ENCODE measurements at places on chromosomes 4 and X.

GRCh38 chr4:40196724-40197281, at the start of gene RHOH:
TSS of gene RHOH (plus strand) at chr4:40197031. CDS start at chr4:40243387, 46,356 bp downstream.
- H3K4me1 ChIP-seq: peaks cover 13% of the 10 kb centered on the region
- H3K4me3 ChIP-seq: no peak within 1 kb of the TSS
- no peak for DNase-seq
- no peak within 1 kb of the TSS for H3K27ac ChIP-seq
- no peaks in the 10 kb centered on the region for H3K36me3 ChIP-seq

DNA sequence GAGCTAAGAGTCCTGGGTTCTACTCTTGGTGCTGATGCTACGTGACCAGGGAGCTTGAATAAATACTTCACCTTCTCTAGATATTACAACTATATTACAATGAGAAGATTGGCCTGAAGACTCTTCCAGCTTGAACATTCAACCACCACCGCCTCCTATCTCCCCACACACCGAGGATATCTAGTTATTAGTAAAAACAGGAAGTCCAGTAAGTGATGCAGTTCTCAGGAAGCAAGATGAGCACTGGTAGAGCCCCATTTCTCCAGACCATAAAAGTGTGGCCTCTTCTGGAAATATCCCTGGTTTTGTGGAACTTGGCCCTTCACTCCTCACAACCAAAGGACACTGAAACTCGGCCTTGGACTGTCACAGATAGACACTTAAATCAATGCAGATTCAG, 18.5 kb downstream of the PJA1 start:
- H3K4me3 ChIP-seq: no peak overlapping the region
- H3K27me3 ChIP-seq: no peaks in the 10 kb centered on the region
- H3K4me1 ChIP-seq: no peaks in the 10 kb centered on the region
- DNase-seq: no peak
- no peak overlapping the region for H3K27ac ChIP-seq

DNA sequence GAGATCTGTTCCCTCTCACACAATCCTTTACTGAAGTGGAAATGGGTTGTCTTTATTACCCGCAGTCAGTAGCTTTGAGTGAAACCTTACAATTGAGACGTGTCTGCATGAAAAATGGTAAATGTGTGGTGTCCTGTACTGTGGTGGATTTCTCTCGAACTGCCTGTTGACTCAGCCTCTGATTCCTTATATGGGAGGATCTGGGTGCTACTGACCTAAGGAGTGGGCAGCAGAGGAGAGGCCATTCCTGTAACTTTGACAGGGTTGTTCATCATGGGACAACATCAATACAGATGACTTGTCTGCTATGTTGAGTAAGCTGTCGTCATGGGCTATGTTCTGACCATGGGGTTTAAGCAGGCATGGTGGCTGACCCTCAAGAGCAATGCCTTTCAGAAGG, 159.6 kb upstream of the WDR1 start:
- no peaks in the 10 kb centered on the region for H3K36me3 ChIP-seq
- H3K4me1 ChIP-seq: no peaks in the 10 kb centered on the region
- no peak overlapping the region for H3K4me3 ChIP-seq
- H3K27ac ChIP-seq: no peak overlapping the region
- H3K27me3 ChIP-seq: peaks cover 14% of the 10 kb centered on the region

- no peak for DNase-seq
- no peak overlapping the region for H3K4me3 ChIP-seq
- H3K4me1 ChIP-seq: no peaks in the 10 kb centered on the region
- no peaks in the 10 kb centered on the region for H3K27me3 ChIP-seq
- peaks cover 4% of the 10 kb centered on the region for H3K36me3 ChIP-seq
Measured at GRCh38 chr4:7779432-7779768, 160.3 kb downstream of the AFAP1 start.

- no peaks in the 10 kb centered on the region for H3K27me3 ChIP-seq
- no peak overlapping the region for H3K4me3 ChIP-seq
- no peak for DNase-seq
- H3K4me1 ChIP-seq: no peaks in the 10 kb centered on the region
- H3K36me3 ChIP-seq: no peaks in the 10 kb centered on the region
Measured at GRCh38 chr4:15868826-15869413, 69.6 kb downstream of the FGFBP1 start.

DNA sequence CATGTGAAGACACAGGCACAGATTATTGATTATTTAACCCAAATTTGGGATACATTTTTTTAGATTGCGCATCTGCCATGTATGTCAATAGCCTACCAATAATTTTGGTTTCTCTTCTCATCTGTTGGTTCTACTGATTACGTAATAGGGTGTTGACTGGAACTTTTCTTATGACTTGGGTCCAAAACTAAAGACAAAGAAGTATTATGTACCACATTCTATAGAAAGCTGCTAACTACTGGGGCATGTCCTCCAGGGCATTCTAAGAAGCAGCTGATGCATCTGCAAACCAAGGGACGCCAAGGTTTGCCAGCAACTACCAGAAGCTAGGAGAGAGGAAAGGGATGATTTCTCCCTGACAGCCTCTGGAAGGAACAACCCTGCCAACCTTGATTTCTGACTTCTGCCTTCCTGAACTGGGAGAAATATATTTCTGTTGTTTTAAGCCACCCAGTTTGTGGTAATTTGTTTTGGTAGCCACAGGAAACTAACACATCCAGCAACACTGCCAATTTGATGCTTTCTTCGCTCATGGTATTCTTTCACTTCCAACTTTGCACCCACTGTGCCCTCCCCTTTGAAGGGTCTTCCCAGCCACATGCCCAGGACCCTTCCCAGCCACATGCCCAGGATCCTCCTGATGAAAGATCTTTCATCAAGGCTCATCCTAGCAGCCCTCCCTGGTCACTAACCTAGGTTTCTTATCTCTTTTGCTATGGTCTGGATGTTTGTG, 15.9 kb upstream of the TLR1 start:
- no peak overlapping the region for H3K4me3 ChIP-seq
- no peak for DNase-seq
- no peaks in the 10 kb centered on the region for H3K4me1 ChIP-seq
- H3K36me3 ChIP-seq: no peaks in the 10 kb centered on the region
- H3K27me3 ChIP-seq: no peaks in the 10 kb centered on the region
- H3K27ac ChIP-seq: no peak overlapping the region

GRCh38 chr4:127249066-127249766, 383.5 kb upstream of the INTU start:
- DNase-seq: no peak
- H3K36me3 ChIP-seq: no peaks in the 10 kb centered on the region
- H3K4me3 ChIP-seq: no peak overlapping the region
- H3K27me3 ChIP-seq: no peaks in the 10 kb centered on the region
- H3K4me1 ChIP-seq: no peaks in the 10 kb centered on the region
- no peak overlapping the region for H3K27ac ChIP-seq

GRCh38 chr4:13528821-13529127, 15.5 kb downstream of the NKX3-2 start:
- no peak overlapping the region for H3K27ac ChIP-seq
- H3K4me3 ChIP-seq: no peak overlapping the region
- DNase-seq: no peak
- H3K4me1 ChIP-seq: peaks cover 15% of the 10 kb centered on the region
- H3K36me3 ChIP-seq: no peaks in the 10 kb centered on the region
- no peaks in the 10 kb centered on the region for H3K27me3 ChIP-seq

- no peaks in the 10 kb centered on the region for H3K36me3 ChIP-seq
- DNase-seq: no peak
- no peak overlapping the region for H3K27ac ChIP-seq
Measured at GRCh38 chr4:15696866-15697265, 6.0 kb upstream of the BST1 start.

- H3K27ac ChIP-seq: no peak overlapping the region
- H3K36me3 ChIP-seq: no peaks in the 10 kb centered on the region
- H3K4me1 ChIP-seq: no peaks in the 10 kb centered on the region
- H3K4me3 ChIP-seq: no peak overlapping the region
- DNase-seq: no peak
Measured at GRCh38 chr4:142809559-142809958, 36.5 kb downstream of the INPP4B start.

DNA sequence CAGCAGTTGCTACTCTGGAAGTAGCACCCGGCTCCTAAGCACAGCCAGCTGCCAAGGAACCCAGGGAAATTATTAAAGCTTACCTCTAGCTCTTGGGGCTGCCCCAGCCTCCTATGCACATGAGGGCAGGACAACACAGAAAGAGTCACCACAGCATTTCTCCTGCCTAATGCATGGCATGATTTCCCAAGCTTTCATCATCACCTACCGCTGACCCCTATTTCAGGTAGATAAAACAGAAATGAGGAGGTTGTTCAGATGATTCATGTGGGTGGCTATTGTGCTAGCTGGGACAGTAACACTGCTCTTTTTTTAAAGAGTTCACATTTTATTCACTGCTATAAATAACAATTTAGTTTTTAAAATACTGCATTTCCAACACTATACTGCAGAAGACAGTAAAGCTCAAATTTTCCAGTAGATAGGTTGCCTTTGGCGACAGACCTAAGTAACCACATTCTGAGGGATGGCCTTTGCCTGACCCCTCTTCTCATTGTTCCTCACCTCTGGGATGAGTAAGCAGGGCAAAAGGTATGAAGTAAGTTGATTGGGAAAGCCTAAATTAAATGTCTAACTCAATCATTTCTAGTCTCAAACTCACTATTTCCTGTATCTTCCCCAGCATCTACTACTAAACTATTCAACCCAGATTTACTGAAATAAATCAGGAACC, 16.7 kb downstream of the CASK start:
- H3K4me3 ChIP-seq: no peak overlapping the region
- no peaks in the 10 kb centered on the region for H3K4me1 ChIP-seq
- no peak for DNase-seq
- H3K27me3 ChIP-seq: no peaks in the 10 kb centered on the region
- no peaks in the 10 kb centered on the region for H3K36me3 ChIP-seq

DNA sequence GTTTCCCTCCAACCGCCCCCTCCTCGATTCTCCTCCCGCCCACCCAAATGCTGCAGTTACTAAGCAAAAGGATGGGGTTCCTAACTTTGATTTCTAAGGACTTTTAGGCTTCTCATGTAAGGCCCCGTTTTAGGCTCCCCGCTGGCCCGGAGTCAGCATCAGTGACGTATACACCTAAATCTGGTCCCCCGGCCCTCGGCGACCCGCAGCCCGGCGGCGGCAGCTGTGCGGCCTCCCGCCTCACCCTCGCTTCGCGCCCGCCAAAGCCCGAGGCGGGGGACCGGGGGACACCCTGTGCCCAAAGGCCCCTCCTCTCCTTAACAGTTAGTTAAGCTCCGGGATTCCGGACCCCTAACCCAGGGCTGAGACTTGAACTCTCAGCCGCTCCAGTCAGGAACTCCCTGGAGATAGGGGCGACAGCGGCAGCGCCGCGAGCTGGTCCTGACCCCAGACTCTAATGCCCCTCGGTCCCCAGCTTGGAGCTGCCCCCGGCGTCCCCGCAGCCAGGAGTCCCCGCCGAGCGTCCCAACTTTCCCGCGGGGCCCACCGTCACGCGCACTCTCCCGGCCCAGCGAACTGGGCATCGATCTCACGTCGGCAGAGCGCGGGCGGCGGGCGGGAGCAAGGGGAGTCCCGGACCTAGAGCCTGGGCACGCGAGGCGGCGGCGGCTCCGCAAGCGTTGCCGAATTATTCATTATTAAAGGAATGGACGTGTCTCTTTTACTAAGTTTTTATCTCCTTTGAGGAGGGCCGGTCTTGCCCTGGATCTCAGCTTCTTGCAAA, 1.5 kb upstream of the NR3C2 start:
- DNase-seq: peak; percentile 20
- no peak overlapping the region for H3K27ac ChIP-seq
- peak overlapping the region; percentile 62 for H3K4me3 ChIP-seq
- H3K27me3 ChIP-seq: 0 out of 2 replicates have a peak, but pooled peaks cover 10% of the 10 kb centered on the region

DNA sequence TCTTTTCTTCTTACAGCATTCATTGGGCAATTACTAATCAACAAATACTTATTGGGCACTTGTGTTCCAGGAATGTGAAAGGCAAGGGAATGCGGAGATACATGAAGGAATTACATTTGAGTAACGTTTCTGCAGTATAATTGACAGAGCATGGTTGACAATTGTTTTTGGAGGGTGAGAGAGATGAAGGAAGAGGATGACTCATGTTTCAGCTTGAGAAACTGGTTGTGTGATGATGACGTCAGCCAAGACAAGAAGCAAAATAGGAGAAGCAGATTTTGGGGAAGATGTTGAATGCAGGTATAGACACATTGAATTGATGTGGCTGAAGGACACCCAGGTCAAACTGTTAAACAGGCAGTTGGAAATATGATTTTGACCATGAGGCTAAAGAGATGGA, 8.0 kb upstream of the CPEB2 start:
- H3K27me3 ChIP-seq: no peaks in the 10 kb centered on the region
- H3K4me1 ChIP-seq: no peaks in the 10 kb centered on the region
- no peaks in the 10 kb centered on the region for H3K36me3 ChIP-seq

DNA sequence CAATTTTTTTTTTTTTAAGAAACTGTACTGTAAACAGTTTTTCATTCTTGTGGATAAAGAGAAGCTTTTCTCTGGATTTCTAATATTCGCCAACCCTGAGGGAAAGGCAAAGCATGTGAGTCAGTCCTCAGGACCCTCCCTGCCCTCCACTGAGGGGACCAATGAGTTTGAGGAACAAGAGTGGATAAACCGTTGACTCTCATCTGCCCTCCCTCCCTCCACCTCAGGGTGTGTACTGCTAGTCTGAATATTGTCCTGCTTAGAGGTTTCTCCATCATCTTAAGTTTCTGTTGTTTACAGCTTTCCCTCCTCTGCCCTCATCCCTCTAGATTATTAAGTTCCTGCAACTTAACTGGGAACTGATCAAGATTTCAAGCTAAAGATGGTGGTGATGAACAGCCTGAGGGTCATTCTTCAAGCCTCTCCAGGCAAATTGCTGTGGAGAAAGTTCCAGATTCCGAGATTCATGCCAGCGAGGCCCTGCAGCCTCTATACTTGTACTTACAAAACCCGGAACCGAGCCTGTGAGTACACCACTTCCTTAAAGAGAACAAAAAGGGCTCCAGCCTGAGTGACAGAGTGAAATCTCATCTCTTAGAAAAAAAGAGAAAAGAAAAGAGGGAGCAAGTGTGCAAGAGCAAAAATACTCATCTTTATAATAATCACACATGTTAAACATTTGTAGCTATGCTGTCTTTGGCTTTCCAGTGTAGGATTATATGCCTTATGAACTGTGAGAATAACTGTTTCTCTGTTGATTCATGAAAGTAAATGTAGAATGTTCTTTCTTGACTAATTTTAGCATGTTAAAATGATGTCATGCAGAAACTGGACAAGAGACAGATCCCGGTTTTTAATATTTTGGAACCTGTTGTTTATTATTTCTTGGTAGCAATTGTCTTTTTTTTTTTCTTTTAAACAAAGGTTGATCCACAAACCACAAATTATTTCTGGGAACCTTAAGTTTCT, 11.9 kb downstream of the CA5B start:
- H3K36me3 ChIP-seq: no peaks in the 10 kb centered on the region
- no peaks in the 10 kb centered on the region for H3K27me3 ChIP-seq
- H3K27ac ChIP-seq: no peak overlapping the region
- peaks cover 14% of the 10 kb centered on the region for H3K4me1 ChIP-seq
- H3K4me3 ChIP-seq: no peak overlapping the region
- no peak for DNase-seq
